Common myeloid progenitor, CD34-positive (primary cell): ENCODE measurements at places on chromosomes 1 and 21.
A peak's percentile ranks its signal among the peaks of the same experiment; 100 is the strongest.

DNA sequence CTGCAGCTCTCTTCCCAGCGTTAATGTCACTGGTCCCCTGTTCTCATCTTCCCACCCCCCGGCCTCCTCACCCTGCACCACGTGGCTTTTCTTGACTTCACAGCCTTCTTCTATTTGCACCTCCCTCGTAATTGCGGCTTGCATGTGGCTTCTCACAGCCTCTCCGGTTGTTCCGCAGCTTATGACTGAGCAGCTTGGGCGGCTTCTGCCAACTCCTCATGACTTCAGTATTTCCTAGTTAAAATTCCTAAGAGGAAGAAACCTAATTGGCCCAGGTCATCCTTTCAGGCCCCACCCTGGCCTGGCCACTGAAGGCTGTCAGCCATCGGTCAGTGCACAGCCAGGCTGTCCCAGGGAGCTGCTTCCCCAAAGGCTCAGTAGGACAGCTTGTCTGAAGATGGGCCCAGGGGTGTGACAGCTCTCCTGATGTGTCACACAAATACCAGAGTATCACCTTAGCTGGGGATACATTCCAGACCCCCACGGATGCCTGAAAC is 8.6 kb upstream of the RERE start:
- H3K27ac ChIP-seq: no peak overlapping the region
- no peaks in the 10 kb centered on the region for H3K27me3 ChIP-seq

GRCh38 chr1:206816390-206817287 is 44.3 kb upstream of the IL10 start:
- peak; percentile 72 for DNase-seq
- H3K4me3 ChIP-seq: no peak overlapping the region

GRCh38 chr1:246179401-246179800 is 327.7 kb downstream of the SMYD3 start:
- H3K4me3 ChIP-seq: no peak overlapping the region
- H3K36me3 ChIP-seq: no peaks in the 10 kb centered on the region
- H3K27ac ChIP-seq: no peak overlapping the region

GRCh38 chr1:221337106-221337505 is 404.8 kb downstream of the DUSP10 start:
- H3K36me3 ChIP-seq: no peaks in the 10 kb centered on the region
- H3K4me3 ChIP-seq: no peak overlapping the region
- DNase-seq: no peak
- H3K4me1 ChIP-seq: peaks cover 19% of the 10 kb centered on the region

DNA sequence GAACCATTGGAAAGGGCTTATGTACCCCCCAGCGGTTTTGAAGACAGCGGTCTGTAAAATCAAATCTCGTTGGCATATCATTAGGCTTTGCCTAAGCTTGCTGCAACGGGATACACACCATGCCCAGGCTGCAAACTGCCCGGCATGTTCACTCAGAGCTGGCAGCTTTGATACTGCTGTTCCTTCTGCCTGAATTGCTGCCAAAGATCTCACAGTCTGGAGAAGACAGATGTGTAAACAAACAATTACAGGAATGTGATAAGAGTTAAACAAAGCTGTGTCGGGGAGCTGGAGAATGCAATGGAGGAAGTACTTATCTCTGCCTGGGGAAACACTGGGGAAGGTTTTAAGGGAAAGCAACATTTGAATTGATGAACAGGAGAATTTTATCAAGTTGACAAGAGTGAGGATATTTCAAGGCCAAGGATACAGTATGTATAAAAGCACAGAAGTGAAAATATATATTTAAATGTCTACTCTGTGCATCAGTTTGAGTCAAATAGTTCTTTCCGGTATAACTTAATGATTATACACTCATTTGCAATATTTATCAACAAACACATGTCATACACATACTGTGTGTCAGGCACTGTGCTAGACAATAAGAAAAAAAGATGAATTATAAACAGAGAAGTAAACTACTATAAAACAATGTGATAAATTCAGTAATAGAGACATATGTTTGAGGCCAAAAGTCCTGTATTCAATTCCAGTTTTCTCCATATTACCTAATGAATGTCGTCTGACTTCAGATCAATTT is 29.9 kb downstream of the CHML start:
- H3K4me3 ChIP-seq: no peak overlapping the region
- no peaks in the 10 kb centered on the region for H3K36me3 ChIP-seq
- no peak for DNase-seq
- no peaks in the 10 kb centered on the region for H3K27me3 ChIP-seq

DNA sequence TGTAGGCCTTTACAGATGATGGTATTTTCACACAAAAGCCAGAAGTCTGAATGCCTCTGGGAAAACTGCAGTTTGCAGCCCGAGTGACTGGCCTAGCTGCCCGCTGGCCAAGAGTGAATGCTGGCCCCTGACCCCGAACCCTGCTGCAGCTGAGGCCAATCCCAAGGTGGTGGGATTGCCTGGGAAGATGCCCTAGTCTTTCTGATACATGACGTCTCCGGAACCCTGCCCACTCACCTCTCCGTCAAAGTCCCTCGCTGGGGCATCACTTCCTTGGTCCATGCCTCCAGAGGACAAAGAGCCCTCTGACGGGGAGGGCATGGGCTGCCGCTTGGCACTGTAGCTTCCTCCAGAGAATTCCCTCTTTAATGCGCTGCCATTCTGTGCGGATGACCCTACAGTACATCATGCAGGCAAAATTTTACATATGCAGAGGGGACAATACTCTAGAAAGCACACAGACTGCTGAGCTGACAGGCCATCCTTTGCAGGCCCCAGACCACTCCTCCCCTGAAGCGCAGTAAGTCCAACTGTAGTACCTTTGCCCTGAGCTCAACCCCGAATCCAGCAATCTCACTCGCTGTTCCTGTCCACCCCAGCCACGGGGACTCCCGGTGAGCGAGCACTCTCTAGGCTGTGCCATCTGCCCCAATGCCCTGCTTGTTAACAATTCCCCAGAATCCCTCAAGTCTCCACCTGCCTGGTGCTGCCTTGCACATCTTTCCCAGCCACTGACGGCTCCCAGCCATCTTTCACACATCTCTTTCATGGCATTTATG is 54.7 kb downstream of the COQ8A start:
- no peak for DNase-seq
- no peak overlapping the region for H3K27ac ChIP-seq
- no peak overlapping the region for H3K4me3 ChIP-seq
- H3K27me3 ChIP-seq: no peaks in the 10 kb centered on the region
- peaks cover 6% of the 10 kb centered on the region for H3K36me3 ChIP-seq
- peaks cover 17% of the 10 kb centered on the region for H3K4me1 ChIP-seq

GRCh38 chr21:36849461-36850105 is 116.9 kb downstream of the HLCS start:
- no peak overlapping the region for H3K4me3 ChIP-seq
- peaks cover 3% of the 10 kb centered on the region for H3K4me1 ChIP-seq
- no peaks in the 10 kb centered on the region for H3K27me3 ChIP-seq
- H3K36me3 ChIP-seq: no peaks in the 10 kb centered on the region
- no peak for DNase-seq

GRCh38 chr1:55078470-55078869 is 39.1 kb downstream of the PCSK9 start:
- no peak overlapping the region for H3K4me3 ChIP-seq
- no peaks in the 10 kb centered on the region for H3K27me3 ChIP-seq
- H3K36me3 ChIP-seq: peaks cover 49% of the 10 kb centered on the region
- DNase-seq: no peak

DNA sequence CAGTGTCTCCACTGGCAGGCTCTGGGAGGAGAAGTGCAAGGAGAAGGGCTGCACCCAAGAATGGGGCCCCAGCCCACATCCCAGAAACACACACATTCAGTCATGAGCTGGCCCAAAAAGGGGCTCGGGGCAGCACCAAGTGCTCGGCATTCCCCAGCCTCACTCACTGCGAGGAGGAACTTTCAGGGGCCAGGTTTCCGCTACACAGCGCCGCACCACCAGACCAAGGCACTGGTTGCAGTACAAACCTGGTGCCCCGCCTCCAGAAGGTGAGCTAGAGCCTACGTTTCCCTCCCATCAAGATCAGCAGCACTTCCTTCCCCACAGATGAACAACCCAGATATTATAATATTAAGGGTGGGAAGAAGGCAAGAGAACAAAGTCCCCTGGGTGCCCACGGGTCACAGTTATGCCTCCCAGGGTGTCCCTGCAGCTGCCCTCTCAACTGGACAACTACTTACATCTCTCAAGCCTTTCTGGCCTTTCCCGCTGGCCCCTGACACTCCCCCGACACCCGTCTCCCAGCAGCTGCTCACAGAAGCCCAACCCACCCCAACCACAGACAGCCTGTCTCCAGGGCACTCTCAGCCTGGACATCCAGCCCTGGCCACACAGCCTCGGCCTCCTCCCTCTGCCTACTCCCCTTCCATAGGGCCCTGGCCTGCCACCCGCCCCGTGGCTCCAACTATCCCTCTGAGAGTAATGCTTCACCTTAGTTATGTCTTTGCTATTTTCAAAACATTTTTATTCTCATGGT is 3.8 kb downstream of the PBXIP1 start:
- peaks cover 10% of the 10 kb centered on the region for H3K36me3 ChIP-seq
- H3K4me1 ChIP-seq: peaks cover 60% of the 10 kb centered on the region
- peak overlapping the region; percentile 82 for H3K4me3 ChIP-seq
- H3K27ac ChIP-seq: peak overlapping the region; percentile 100

- no peak overlapping the region for H3K27ac ChIP-seq
- peaks cover 12% of the 10 kb centered on the region for H3K36me3 ChIP-seq
- DNase-seq: no peak
- H3K4me3 ChIP-seq: no peak overlapping the region
- H3K27me3 ChIP-seq: no peaks in the 10 kb centered on the region
Measured at GRCh38 chr1:43924516-43924915, 9.1 kb upstream of the ARTN start.

- no peaks in the 10 kb centered on the region for H3K27me3 ChIP-seq
- H3K36me3 ChIP-seq: no peaks in the 10 kb centered on the region
- no peak overlapping the region for H3K4me3 ChIP-seq
- no peaks in the 10 kb centered on the region for H3K4me1 ChIP-seq
- no peak overlapping the region for H3K27ac ChIP-seq
Measured at GRCh38 chr1:226526801-226527595, 21.6 kb upstream of the STUM start.

DNA sequence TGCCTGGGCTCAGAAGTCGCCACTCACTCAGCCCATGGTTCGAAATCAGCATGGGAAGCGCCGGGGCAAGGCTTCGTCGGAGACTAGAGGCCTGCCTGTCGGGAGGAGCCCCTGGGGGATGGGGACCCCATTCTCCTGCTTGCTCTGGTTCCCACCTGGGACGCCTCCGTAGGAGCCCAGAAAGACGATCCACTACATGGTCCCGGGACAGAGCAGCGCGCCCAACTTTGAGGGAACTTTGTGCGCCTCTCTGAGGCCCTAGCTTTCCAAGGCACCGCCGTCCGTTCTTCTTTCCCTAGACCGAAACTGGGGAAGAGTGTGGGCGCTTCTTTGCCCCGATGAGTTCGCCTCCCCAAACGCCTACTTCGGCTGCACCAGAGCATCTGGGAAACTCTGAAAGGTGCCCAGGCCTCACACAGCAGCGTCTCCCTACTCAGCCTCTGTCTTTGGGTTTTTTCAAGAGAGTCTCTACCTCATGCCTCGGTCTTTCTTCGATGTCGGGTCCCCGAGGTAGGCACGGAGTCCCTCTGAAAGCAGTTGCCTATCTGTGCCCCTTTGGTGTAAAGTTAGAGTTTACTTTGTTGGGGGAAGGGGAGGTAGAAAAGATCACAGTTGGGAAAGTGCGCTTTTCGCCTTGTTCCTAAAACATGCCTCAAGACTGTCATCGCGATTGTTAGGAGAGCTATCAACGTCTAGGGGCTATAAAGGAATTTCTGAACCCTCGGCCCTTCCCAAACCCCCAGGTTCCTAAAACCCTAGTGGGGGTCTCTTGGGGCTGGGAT is 14.0 kb downstream of the NR5A2 start:
- no peaks in the 10 kb centered on the region for H3K36me3 ChIP-seq
- H3K4me1 ChIP-seq: peaks cover 2% of the 10 kb centered on the region
- H3K27me3 ChIP-seq: peaks cover 45% of the 10 kb centered on the region
- H3K27ac ChIP-seq: no peak overlapping the region

DNA sequence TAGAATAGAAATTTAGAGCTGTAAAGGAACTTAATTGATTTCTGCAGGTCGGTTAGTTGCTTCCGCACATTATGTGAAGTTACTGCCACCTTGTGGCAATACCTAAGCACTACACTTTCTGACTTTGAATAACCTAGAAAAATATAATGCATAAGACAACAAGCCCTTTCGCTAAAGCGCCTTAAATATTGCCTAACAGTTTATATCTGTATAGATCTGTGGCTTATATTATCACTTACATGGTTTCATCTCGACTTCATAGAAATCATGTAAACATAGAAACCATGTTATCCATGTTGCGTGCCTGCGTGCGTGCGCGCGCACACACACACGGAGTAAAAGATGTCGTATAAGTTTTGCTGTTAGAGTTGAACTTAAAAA is 10.9 kb upstream of the IFI16 start:
- H3K27ac ChIP-seq: no peak overlapping the region
- peaks cover 3% of the 10 kb centered on the region for H3K4me1 ChIP-seq
- H3K36me3 ChIP-seq: no peaks in the 10 kb centered on the region
- DNase-seq: peak; percentile 70
- no peak overlapping the region for H3K4me3 ChIP-seq

DNA sequence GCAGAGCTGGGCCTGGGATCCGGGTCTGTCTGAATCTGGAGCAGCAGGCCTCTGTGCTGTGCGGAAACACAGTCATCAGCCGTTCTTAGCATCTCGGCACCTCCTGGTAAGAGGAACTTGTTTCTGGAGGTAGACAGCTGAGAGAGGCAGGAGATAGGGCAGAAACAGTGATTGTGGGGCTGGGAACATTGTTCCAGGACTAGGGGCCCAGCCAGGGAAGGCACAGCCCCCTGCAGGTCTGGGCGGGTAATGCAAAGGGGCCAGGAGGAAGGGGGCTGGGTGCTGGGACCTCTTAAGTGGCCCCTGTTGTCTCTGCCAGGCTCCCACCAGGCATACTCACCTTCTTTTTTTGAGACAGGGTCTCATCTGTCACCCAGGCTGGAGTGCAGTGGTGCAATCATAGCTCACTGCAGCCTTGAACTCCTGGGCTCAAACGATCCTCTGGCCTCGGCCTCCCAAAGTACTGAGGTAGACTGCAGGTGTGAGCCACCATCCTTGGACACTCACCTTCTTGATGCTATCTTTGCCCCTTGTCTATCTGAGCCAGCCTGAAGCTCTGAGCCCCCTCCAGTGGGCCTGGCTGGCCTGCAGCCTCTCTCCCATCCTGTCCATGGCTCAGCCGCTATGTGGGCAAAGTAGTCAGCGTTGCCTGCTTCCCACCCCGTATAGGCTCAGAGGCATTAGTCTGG is 134.3 kb upstream of the ZBTB40 start:
- H3K27me3 ChIP-seq: peaks cover 38% of the 10 kb centered on the region
- no peak overlapping the region for H3K4me3 ChIP-seq
- H3K36me3 ChIP-seq: no peaks in the 10 kb centered on the region
- no peaks in the 10 kb centered on the region for H3K4me1 ChIP-seq

DNA sequence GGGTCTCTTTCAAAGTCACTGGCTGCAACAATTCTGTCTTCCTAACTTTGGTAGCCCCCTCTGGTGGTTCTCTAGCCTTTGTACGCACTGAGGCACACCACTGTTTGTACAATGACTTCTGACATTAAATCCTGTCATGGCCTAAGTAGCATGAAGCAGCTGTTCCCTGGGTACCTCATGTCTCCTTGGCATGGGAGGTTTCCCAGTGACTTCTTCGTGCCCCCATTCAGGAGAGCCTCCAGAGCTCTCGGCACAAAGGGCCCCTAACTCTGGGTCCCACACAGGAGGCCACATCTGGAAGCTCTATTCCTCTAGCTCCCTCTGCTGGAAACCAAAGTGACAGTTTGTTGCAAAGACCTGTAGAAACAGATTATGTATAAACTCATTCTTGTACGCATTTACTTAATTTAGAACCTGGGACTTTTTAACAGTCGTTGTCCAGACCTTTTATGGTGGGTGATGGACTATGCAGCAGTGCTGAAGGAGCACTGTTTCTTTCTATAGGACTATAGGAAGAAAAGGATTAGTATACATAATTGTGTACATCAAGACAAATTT is 13.4 kb downstream of the SWT1 start:
- no peak overlapping the region for H3K27ac ChIP-seq
- H3K27me3 ChIP-seq: no peaks in the 10 kb centered on the region
- peaks cover 3% of the 10 kb centered on the region for H3K36me3 ChIP-seq
- no peak overlapping the region for H3K4me3 ChIP-seq
- peak; percentile 87 for DNase-seq
